ENCODE measurements at places on chromosomes 11 and 22.

DNA sequence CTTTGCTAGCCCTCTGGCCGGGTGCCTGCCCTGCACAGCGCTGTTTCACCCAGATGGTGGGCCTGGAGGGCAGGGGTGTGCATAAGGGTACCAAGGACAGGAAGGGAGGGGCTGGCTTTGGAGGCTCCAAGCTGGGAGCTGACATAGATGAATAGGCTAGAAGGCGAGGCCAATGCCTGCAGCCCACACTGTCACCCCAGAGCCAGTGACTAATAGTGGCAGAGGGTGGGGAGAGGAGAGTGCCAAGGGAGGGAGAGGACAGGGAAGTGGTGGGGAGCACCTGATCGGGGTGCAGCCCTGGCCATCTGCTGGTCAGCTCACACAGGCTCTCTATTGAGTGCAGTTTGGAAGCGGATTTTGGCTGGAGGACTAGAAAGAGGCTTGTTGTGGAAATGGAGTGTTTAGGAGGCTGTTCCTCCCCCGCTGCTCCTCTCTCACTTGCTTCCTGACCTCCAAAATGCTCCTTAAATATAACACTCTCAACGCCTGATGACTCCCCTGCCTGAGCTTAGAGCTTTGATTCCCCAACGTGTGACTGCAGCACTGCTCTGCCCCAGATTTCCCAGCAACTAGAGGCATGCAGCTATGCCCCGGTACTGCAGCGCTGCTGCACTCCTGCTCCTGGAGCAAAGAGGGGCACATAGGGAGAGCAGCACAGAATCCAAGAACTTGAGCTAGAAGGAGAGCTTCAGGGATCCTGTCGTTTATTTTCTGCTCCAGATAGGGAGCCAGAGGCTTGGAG lies 89.2 kb downstream of the GRAMD1B start:
- peak; percentile 35 for DNase-seq

GRCh38 chr11:68680541-68681231 lies 3.7 kb upstream of the GAL start:
- DNase-seq, result no peak

GRCh38 chr11:116044941-116045340 lies 540.7 kb upstream of the CADM1 start:
- DNase-seq, result no peak

GRCh38 chr11:43738600-43739409 lies 58.3 kb downstream of the HSD17B12 start:
- DNase-seq, result peak; percentile 74

DNA sequence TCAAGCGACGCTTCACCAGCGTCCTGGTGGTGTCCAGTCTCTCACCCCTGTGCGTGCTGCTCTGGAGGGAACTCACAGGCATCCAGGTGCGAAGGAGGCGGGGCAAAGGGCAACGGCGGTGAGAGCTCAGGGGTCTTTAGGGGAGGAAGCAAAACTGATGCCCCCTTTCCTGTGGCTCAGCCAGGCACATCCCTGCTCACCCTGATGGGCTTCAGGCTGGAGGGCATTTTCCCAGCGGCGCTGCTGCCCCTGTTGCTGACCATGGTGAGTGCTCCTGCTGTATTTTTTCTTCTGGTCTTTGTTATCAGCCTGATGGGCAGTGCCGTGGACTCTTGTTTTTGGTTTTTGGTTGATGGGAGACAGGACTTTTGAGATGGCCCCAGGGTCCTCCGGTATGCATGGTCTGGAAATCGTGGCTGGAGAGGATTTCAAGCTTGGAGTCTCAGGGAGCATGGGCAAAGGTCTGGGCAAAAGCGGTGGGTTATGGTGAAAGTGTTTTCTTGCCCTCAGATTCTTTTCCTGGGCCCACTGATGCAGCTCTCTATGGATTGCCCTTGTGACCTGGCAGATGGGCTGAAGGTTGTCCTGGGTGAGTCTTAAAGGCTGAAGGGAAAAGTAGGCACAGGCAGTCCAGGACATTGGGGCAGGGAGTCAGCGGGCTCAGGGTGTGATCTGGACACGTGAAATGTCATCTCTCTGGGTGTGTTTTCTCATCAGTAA lies 695 bp downstream of the RCE1 start:
- no peak for DNase-seq

- peak; percentile 49 for DNase-seq
These were observed 536.6 kb downstream of the SOX6 start for GRCh38 chr11:15819679-15820286.

All from NB4 (cell line).